ENCODE measurements at places on chromosomes 2 and 18.

DNA sequence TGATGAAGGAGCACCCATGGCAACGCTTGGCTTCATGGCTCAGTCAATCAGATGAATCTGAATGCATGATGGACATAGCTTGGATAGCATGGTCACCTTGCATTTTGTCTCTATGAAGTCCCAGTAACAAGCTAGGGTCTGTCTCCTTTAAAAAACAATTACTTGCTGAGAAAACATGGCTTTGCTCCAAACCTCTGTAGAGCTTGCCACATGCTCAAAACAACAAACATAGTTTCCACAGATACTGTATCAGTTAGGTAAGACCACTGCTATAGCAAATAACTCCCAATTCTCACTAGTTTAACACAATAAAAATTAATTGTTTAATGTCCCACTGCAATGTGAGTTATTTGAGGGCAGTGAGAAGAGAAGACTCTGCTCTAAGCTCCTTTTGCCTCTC is 401.0 kb downstream of the IRS1 start:
- DNase-seq = no peak

DNA sequence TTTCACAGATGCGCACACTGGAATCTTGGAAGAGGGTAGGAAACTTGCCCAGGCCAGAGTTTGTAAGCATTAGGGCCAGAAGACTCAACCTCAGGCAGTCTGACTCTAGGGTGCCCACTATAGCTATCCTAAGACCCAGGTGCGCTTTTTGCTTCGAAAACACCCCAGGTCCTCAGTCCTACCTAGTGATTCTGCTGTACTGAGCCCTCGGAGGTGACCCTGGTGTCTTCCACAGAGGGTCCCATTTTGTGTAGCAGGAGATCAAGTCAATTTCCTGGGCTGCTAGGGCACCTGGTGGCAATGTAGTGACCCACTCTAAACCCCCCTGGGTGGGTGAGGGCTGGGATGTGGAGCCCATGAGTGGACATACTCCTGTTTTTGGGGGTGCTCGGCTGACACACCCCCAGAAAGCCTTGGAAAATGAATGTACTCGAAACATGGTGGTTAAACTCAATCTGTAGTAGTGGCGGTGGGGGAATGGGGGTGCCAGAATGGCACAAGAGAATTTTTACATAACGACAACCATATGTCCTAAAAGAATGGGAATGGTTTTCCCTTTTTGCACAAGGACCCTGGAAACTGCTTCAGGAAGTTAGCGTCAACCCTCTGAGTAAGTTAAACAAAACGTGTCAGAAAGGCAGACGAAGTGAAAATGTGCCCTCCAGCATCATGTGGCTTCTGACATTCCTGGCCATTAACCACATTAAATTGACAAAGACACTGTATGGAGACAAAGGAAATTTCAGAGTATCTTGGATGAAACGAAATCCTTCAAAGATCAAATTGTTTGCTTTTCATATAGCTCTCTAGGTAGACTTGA is 218.0 kb upstream of the COPS8 start:
- no peak for DNase-seq

DNA sequence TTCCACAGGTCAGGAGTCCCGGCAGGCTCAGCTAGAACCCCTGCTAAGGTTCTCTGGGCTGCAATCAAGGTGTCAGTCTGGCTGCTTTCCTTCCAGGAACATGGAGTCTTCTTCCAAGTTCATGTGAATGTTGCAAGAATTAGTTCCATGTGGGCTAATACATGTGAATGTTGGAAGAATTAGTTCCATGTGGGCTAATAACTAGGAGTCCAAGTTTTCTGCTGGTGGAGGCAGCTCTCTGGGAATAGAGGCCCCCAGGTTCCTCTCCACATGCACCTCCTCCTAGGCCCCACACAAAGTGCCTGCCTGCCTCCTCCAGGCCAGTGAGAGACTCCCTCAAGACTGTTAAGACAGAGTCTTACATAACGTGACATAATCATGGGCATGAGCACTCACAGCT is 140.8 kb upstream of the SLC35G4 start:
- no peak for DNase-seq

GRCh38 chr2:99868260-99868659 is 274.1 kb downstream of the AFF3 start:
- DNase-seq = no peak

- no peak for DNase-seq
Observed at GRCh38 chr2:47088371-47089082, 66.6 kb downstream of the STPG4 start.

DNA sequence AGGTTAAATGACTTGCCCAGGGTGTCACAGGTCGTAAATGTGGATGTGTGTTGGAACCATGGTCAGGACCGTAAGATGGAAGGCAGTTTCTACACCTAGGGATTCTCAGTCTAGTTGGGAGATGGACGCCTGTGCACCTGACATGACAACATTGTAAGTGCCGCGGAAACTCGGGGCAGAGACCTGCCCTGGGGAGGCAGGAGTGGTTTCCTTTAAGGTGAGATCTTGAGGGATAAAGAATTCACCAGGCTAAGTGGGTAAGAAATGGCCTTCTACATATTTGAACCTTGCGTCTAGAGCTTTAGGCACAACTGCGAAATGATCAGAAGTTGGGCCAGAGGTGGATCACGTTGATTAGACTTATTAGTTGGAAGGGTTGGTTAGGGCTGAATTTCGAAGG is 1.6 kb downstream of the DGKD start:
- no peak for DNase-seq

DNA sequence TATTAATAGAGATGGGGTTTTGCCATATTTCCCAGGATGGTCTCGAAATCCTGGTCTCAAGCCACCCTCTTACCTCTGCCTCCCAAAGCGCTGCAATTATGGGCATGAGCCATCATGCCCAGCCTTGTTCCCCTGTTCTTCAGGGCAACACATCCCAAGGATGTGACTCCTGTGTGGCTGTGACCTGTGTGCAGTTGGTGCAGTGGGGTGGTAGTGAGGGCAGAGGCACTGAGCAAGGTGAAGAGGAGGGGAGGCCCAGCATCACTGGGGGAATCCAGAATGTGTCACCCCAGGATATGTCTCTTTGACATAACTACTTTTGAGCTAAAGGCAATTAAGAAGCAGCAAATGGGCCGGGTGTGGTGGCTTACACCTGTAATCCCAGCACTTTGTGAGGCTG is 23.4 kb downstream of the CENPA start:
- no peak for DNase-seq

GRCh38 chr2:17604050-17604449 is 63.6 kb downstream of the VSNL1 start:
- DNase-seq = no peak

DNA sequence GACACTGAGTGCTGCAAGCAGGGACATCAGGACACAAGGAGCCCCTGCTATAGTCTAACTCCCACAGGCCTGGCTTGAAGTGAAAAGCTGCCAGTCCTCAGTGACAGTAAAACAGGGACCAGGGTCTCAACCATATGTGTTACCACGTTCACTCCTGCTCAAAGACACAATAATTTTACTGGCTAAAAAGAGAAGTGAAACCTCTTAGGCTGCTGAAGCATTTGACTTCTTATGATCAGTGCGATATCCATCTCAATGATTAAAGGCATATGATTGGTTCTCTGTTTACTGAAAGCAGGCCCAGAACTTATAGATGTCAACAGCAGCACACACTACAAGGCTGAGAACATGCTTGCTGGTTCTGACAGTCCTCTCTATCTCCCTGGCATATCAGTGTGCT is 129.8 kb upstream of the LMAN1 start:
- DNase-seq = no peak

GRCh38 chr2:54041135-54041534 is 70.3 kb upstream of the PSME4 start:
- DNase-seq = no peak

Measured in hippocampal formation (tissue), 2 donors.